Hepatic stellate cell (primary cell): ENCODE measurements at places on chromosomes 4 and X.

DNA sequence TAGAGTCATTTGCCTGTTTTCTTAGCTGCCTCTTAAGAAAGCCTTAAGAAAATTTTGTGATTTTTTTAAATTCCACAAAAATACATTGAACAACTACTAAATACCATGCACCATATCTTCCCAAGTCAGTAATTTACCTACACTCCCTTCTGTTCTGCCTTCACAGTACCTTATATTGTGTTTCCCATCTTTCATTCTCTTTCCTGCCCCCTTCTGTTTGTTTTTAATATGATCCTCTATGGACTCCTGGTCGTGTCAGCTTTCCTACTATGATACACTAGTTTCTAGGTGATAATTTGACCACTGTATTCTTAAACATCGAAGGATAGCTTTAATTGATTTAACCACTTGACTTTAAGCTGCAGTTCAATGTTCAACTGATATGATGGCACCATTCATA, 297.7 kb upstream of the HAND2 start:
- DNase-seq: no peak

DNA sequence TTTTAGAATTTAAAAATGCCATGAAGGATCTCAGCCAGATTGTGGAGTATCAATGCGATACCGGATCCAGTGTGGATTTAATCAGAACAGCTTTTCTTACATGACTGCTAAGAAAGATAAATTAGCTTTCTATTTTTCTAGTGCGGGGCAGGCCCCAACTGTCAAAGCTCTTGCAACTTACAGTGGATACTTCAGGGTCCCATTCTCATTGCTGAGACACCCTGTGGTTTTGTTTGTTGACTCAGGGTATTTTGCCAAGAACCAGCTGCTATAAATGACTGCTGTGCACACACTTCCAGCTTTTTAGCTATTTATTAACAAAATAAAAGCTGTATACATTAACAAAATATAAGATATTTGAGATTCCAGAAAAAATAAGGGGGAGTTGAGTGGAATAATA, 166.4 kb downstream of the DCLK2 start:
- DNase-seq: peak; percentile 68

GRCh38 chr4:90078440-90078839, 48.8 kb upstream of the CCSER1 start:
- DNase-seq: no peak

DNA sequence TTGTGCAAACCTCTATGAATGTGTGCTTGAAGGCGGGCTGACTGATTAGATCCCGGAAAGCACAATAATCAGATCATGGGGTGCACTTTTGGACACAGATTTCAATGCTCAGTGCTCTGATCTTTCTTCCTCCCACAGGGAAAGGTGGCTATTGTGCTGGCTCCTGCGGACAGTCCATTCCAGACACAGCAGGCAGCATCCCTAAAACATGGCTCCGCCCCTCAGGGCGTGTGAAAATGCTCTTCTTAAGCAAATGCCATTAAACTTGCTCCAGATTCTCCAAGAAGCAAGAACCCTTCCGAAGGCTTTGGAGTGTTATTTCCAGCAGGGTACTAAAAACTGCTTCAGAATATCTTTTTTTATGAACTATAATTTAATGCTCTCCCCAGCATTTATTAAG, 100.0 kb downstream of the SLC2A9 start:
- no peak for DNase-seq

DNA sequence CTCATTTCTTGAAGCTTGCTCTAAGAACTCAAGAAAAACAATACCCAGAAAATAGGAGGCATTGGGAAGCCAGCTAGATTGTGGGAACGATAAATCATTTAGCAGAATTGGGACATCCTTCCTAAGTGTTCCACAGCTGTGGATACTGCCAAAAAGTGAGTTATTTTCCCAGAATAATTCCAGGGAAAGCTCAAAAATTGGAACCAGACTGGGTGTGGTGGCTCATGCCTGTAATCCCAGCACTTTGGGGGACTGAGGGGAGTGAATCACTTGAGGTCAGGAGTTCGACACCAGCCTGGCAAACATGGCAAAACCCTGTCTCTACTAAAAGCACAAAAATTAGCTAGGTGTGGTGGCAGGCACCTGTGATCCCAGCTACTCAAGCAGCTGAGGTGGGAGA, 68.2 kb upstream of the GK2 start:
- no peak for DNase-seq

GRCh38 chr4:26330946-26331345, 10.1 kb downstream of the RBPJ start:
- DNase-seq: no peak

DNA sequence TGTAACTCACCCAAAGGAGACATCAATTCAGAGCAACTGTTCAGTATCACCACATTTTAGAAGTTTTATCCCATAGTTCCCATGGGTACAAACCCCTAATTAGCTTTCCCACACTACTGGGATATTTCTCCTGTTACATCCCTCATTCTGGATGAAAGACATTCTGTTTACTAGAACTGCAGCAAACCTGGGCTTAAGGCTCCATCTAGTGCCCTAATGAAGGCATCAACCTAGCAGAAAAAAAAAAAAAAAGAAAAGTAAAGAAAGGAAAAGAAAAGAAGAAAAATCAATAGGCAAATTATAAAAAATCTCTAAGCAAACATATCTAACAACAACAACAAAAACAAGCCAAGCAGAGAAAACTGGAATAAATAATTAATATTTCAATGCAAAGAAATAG, 133.7 kb upstream of the CPXCR1 start:
- DNase-seq: no peak

DNA sequence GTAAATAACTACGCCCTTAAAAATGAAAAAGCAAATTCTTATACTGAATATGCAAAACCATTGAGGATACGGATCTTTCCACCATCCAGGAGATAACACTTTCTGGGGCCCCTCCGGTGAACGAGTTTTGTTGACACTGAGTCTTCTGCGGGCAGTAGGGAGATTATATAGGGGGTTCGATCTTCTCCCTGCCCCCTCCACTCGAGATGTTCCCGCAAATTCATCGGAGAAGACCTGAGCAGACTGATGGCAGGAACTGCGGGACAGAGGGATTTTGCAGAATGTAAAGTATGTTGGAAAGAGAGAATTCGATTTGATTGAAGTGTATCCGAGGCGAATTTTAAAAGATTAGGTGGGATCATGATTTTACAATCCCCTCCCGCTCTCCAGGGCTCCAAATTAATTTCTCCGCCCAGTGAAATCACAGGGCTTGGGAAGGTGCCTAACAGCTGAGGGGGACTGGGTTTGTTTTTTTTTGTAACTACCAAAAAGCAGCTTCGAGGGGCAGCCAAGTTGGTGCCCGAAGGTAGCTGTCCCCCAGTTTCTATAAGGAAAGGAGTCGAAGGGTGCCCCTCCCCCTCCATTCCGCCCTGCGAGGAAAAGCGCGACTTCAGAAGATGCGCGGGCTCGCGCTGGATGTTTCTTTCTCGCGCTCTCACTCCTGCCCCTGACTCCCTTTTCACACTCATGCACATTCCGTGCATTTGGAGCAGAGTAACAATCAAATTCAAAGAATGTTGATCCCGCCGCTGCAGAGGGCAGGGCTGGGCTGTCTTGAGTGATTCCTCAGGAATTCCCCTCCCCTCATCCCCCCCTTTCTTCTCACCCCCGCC, 1.2 kb downstream of the TMEM255A start:
- DNase-seq: peak; percentile 18

GRCh38 chr4:73404457-73404856, 370 bp downstream of the ALB start:
- DNase-seq: no peak

DNA sequence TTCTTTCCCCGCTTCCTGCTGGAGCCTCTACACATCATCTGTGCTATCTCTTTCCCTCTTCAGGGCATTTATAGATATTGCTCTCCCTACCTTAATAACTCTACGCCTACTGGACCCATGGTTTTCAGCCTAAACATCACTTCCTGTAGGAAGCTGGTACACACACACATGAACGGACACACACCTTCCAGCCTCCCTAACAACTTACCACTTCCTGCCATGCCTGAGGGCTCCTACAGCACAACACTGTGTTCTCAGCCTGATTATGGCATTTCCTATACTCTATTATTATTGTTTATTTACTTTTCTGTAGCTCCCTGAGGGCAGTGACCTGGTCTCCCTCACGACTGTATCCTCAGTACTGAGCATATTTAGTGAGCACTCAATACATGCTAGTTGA, 163.6 kb upstream of the MAP3K15 start:
- no peak for DNase-seq

- DNase-seq: no peak
Measured at GRCh38 chr4:15325987-15326386, 101.8 kb upstream of the C1QTNF7 start.

- DNase-seq: no peak
Measured at GRCh38 chr4:140686796-140687195, 69.4 kb downstream of the TBC1D9 start.

DNA sequence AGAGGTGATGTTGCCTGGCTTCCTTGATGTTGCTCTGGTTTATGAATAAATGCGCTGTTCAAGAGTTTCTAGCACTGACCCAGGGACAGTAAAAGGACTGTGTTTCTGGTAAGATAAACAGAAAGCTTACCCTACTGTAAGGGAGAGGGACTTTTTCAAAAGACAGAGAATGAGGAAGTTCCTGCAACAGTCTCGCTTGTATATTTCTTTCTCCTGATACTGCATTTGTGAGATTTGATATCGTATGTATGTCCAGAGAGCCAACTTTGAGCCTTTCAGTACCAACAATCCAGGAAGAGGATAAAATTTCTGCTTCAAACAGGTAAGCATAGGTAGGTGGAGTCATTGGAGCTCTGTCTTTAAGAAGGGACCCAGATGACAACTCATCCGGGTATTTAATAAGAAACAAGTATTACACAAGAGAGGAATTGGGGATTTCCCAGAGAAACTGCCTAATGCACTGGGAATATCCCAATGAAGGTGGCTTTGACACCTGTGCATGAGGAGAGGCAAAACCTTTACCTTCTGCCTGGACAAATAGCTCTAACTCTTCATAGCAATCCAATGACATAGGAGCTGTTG, 773 bp downstream of the DAPP1 start:
- no peak for DNase-seq

- no peak for DNase-seq
Measured at GRCh38 chrX:153465691-153466380, 4.5 kb downstream of the HAUS7 start.

GRCh38 chr4:99947190-99947578, 766 bp upstream of the DNAJB14 start:
- peak; percentile 4 for DNase-seq

GRCh38 chr4:10753856-10754402, 69.4 kb upstream of the CLNK start:
- no peak for DNase-seq

DNA sequence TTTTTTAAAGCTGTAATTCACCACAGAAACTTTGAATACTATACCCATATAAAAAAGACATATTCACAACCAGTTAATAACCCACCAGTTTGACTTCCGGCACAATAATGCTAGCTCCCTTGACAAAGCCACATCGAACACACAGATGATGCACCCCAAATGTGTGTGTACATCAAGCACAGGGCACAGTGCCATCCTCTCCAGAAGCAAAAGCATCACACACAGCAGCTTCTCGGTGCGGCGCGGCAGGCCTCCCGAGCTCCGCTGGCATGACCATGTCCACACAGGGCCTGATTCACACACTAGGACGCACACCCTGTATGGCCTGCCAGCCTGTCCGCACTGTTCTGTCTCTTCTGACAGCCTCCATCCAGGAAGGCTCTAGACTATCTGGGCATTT, 88.0 kb downstream of the LEF1 start:
- DNase-seq: no peak

DNA sequence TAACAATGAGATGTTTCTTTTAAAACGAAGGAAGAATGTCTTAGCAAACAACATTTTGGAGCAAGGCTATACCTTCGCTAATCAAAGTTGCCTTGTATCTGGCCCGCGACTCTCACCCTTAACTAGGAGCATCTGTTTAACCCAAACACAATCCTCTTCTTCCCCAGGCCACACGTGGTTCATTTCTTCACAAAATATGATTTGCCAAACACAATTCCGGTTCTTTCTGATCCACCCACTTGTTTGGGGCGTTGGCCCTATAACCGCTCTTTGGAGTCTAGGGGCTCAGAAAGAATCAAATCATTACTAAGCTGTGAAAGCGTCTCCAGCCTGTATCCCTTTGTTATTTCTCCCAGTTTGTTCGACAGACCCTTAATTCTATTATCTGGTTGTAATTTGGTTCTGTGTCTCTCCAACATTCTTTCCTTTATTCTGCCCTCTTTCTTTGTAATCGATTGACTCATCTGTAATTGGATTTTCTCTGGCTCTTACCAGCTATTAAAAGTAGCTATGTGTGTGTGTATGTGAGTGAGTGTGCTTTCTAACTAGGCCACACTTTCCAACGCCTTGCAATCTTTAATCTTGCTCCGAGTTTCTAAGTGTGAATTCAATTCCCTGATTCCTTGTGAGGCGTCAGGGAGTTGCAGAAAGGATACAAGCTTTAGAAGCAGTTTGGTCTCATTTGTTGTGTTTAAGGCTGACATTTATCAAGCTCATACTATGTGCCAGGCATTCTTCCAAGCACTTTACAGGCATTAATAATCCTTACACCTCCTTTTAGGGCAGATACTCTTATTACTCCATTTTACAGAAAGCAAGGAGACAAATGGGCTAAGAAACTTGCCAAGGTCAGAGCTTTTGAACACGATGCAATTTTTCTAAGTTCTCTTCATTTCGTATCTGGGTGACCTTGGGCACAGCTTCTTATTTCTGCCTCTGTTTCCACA, 138.6 kb upstream of the CPEB2 start:
- DNase-seq: no peak

GRCh38 chr4:153081693-153082092, 122.5 kb upstream of the TRIM2 start:
- no peak for DNase-seq

DNA sequence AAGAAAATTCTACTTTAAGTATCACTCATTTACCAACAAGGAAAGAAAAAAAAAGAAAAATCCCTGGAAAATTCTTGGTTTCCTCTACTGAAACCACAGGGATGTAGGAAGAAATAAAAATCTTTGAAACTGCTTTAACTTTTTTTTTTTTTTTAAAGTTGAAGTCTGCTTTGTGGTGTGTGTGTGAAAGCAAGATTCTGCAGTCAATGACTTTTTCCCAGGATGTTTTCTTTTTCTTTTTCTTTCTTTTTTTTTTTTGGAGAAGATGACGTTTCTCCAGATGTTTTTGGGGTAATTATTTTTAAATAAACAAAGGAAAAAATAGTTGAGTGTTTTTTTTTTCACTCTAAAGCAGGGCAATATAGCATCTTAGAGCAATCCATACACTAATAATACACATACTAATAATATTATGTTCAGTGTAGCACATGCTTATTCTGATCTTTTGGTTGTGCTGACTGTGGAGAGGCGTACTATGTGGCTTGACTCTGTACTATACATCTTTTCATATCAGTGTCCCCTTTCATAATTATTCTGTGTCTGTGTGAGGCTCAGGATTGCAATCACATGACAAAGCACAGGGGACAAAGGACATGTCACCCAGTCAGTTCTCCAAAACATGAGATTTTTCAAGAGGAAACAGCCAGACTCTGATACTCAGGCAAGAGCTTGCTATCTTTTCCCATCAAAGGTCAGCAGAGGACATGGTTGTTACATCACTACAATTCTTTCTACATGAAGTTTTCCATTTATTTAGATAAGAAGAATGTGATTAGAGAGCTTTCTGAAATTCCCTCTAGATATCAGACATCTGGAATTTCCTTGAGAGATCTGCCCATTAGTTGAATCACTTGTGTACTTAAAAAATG, 111.0 kb downstream of the PDE5A start:
- DNase-seq: peak; percentile 9

- no peak for DNase-seq
Measured at GRCh38 chr4:55125087-55125721, at the start of gene KDR. Gene KDR, minus strand, starts transcription at chr4:55125595. Its CDS starts 302 bp downstream, at chr4:55125293.

GRCh38 chr4:129972257-129972656, 876.3 kb downstream of the C4orf33 start:
- no peak for DNase-seq

- DNase-seq: no peak
Measured at GRCh38 chrX:13533726-13534125, 35.7 kb upstream of the EGFL6 start.
